ENCODE measurements at places on chromosomes 2 and 18.
A peak's percentile ranks its signal among the peaks of the same experiment; 100 is the strongest.

GRCh38 chr18:41761333-41762018, 193.6 kb upstream of the PIK3C3 start:
- DNase-seq: no peak

DNA sequence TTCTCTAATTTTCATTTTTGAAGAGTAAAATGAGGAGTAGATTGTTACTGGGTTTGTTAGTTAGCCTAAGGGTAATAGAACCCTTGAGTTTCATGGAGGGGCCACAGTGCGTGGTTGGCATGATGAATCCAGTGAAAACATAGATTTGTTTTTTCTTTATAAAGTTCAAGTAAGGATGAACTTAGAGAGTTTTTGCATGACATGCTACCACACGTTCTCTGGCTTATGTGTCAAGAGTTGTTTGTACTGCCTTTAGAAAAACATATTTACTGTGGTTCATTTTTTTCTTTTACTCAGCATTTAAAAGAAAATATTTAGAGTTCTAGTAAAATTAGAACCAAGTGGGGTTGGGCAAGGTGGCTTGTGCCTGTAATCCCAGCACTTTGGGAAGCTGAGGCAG, 21.8 kb downstream of the RBM44 start:
- no peak for DNase-seq

- DNase-seq: no peak
Observed at GRCh38 chr2:151569167-151569566, 159.5 kb downstream of the RIF1 start.

DNA sequence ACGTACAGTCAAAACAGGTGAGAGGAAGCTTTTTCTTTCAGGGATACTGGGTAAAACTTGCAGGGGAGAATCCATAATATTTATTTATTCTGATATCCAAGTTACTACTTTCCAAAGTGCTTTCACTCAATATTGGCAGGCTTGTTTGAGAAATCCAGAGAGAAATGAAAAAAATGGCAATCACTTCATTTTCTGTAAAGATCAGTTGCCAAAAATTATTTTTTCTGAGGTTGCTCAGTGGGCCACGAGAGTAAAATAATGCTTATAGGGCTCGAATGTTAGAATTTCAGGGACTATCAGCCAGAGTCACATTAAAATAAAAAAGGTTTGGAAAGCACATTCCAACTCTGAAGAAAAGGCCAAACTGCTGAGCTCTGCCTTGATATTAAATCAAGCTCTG, 324.6 kb upstream of the RND3 start:
- DNase-seq: no peak

- DNase-seq: no peak
Observed at GRCh38 chr18:48539406-48540250, 797 bp downstream of the CTIF start.

- no peak for DNase-seq
Observed at GRCh38 chr2:106261871-106262321, 67.8 kb upstream of the UXS1 start.

DNA sequence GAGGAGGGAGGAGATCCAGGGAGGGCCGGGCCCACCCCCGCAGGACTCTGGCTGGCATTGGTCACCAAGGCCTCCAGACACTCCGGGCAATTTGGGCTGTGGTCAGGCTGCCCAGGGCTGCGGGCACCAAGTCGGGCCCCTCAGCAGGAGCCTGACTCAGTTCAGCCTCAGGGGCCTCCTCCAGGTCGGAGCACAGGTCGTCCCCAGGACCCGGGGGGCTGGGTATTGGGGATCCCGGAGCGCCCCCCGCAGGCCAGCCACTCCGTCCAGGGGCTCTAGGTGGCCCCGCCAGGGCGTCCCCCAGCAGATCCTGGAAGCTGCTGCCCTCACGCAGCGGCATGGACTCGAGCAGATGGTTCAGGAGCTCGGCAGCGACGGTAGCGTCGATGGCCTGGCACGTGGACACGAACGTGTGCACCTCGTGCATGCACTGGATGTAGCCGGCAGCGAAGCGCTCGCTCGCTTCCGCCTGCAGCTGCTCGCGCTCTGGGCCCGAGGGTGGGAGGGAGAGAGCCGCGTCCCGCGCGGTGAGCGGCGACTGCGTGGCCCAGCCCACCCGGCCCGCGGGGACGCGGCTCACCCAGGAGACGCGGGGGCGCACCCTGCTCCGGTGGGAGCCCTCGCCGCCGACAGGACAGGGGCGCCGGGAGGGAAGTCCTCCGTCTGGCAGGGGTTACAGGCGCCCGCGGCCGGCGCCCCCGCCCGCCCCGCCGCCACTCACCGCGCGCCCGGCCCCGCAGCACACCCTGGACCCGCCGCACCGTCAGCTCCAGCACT, 884 bp downstream of the HES6 start:
- DNase-seq: no peak

DNA sequence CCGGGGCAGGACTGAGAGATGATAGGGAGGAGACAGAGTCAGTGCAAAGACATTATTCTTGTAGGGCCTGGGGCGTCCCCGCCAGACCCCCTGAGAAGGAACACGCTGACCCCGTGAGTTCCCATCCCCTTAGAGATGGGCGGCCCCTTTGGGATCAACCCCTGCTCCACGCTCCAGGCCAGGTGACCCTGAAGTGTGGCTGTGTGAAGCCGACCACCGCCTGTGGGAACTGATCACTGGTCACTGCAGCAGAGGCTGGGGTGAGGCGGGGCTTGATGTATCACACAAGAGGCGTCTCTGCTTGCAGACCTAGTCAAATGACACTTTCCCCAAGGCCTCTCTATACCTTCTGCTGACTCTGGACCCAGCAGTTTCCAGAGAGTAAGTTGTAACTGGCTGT, 157.4 kb upstream of the TWIST2 start:
- no peak for DNase-seq

- DNase-seq: no peak
Observed at GRCh38 chr2:55200416-55200815, 31.7 kb downstream of the CLHC1 start.

DNA sequence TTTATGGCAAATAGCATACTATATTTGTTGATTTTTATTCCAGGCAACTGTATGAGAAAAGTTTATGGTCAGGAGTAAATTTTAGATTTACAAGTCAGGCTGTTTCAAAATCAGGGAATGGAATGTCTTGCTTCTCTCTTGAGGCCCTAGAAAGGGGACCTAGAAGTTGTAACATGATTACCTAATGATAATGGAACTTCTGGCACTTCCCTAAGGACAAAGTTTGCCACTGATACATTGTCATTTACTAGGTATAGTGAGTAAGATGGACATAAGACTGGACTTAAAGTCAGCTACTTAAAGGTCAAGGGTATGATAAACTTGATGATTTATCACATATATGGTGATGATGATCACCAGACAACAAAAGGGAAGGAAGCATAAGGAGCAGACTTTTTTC, 103.3 kb upstream of the VRK2 start:
- DNase-seq: no peak

- DNase-seq: no peak
Observed at GRCh38 chr2:236993286-236993685, 92.4 kb upstream of the COPS8 start.

- DNase-seq: no peak
Observed at GRCh38 chr18:48607056-48607984, 68.5 kb downstream of the CTIF start.

DNA sequence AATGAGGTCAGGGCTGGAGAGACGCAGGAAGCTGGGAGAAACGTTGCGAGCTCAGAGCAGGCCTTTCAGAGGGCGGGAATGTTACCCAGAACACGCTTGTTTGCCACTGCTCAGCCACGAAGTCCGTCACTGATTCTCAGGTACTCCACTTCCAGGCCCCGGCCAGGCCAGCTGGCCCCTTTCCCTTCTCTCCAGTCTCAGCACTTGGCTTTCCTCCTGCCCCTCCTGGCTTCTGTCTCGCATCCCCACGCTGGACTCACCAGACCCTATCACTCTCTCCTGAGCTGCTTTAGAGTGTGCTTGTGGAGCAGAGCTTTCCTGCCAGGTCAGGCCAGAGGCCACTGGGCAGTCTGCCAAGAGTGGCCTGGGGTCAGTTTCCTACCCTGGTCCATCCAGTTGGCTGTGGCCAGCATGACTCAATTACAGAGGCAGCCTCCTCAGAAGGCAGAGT, 151.4 kb downstream of the TWIST2 start:
- DNase-seq: no peak

DNA sequence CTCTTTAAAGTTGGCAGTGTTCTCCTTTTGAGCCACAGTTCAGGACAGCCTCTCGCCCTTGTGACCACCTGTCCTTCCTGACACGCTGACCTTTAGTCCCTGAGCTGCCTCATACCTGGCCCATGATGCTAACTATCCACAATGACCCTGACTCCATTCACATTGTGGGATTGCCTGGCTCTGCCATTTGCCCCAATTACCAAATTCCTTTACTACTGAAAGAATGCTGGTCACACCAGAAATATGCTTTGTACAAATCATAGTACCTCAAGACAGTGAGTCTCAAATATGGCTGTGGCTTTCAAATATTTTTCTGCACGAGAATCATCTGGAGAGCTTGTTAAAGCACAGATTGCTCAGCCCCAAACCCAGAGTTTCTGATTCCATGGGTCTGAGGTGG, 54.2 kb downstream of the LTBP1 start:
- no peak for DNase-seq

GRCh38 chr2:241011751-241012510, 13.5 kb downstream of the SNED1 start:
- no peak for DNase-seq

DNA sequence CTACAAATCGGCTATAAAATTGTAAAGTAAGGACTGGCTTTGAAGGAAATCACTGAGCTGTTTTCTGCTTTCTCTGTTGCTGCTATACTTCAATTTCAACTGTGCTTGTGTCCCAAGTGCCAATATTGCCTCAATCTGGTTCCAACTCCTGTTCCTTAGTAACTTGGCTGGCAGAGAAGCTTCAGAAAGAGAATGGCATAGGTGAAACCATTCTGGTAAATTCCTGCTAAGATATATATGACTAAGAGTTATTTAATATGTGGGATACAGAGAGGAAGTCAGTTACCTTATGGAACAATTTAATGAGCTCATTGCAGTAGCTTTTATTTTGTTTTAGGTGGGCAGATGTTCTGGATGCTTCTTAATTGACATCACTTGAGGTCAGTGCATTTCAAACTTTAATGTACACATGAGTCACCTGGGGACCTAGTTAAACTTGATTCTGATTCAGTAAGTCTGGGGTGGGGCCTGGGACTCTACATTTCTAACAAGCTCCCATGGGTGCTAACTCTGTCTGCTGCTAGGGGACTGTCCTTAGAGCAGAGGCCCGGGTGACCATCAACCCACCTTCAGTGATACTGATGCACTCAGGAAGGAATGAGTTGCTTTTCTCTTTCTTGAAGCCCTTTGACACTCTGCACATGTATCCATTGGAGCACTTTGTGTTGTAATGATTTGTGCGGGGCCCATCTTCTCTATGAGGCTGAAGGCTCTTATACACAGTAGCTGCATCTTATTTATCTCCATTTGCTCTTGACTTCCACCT, 47.6 kb downstream of the LIPG start:
- no peak for DNase-seq

- no peak for DNase-seq
Observed at GRCh38 chr2:230934231-230935129, 9.4 kb upstream of the GPR55 start.

DNA sequence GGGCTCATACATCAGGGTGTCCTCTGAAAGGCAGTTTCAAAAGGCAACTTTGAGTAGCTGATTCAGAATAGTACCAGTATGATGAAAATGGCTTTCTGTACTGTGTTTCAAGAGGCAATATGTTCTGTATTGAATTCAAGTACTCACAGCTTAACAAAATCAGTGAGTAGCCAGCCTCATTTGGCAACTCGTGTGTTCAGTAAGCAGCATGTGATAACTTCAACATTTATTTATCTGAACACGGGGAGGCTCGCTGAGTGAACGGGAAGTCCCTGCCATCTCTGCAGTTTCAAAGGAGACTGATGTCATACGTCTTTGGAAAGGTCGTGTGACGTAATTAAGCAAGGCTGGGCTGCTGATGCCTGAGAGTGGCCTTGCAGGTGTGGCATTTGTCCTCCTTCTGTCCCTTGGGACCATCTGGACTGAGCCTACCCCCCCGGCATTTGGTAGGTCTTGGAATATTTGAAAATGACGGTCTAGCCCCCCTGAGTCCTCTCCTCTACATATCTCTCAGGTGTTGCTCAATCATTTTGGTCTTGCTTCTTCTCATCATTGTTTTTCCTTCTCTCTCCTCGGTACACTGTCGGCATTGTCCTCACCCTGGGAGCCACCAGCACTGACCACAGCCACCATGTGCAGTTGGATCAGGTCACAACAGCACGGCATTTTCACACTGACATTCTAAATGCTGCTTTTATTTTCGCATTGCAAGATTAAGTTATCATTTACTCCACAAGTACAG, 62.8 kb downstream of the SMIM21 start:
- DNase-seq: no peak

DNA sequence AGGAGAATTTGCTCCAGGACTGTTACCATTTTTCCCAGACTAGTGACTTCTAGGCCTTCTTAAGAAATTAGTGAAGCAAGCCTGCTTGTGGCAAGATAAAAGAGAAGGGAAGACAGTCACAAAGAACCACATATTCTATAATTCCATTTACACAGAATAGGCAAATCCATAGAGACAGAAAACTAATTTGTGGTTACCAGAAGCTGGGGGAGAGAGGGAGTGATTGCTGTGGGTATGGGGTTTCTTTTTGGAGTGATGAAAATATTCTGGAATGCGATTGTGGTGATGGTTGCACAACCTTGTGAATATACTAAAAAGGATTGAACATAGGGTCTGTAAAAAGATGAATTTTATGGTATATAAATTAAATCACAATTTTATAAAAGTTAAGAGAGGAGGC, 37.5 kb upstream of the SIX2 start:
- DNase-seq: no peak

DNA sequence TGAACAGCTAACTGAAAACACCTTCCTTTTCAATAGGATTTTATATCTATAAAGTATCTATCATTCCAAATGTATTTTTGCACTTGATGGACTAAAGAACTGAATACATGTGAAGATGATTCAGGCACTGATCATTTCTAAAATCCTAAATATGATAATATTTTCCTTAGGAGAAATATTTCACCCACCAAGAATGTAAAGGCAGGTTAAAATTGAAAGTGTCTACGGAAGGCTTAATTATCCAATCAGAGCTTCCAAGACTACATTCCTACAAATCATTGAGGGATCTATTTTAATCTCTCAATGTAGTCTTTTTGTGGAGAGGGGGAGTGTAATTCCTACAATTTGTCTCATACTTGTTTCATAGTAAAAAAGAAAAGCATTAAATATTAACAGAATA, 3.6 kb downstream of the GALNT3 start:
- no peak for DNase-seq

DNA sequence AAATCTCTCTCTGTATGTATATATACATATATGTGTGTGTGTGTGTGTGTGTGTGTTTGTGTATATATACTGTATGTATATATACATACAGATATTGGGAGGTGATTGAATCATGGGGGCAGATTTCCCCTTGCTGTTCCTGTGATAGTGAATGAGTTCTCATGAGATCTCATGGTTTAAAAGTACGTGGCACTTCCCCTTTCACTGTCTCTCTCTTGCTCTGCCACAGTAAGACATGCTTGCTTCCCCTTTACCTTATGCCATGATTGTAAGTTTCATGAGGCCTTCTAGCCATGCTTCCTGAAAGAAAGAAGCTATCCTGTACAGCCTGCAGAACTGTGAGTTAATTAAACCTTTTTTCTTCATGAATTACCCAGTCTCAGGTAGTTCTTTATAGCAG, 18.8 kb upstream of the CCDC195 start:
- DNase-seq: no peak

- peak; percentile 23 for DNase-seq
Observed at GRCh38 chr2:119338826-119339561, 27.6 kb downstream of the C2orf76 start.

GRCh38 chr2:146927080-146927711, 917.6 kb upstream of the ACVR2A start:
- no peak for DNase-seq
